ENCODE measurements at places on chromosomes 7 and 10.

GRCh38 chr10:8300925-8301324 lies 246.4 kb downstream of the GATA3 start:
- DNase-seq = no peak

DNA sequence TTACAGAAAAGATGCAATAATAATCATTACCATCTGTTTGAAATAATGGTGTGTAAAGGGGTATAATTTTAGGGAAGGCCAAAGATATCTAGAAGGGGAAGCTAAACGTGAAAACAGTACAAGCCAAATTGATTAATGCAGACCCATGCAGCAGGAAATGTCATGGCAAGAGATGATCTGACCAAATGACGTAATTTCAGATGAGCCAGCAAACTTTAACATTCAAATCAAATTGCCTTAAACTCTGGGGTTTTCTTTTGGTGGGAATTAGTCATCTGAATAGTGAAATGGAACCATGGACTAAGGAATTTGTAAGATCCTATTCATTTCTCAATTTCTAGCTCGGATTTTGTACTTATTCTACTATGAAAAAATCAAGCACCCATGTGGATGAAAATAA lies 21.4 kb upstream of the SCIN start:
- DNase-seq = no peak

GRCh38 chr10:24208661-24209431 lies at the start of gene KIAA1217:
Gene KIAA1217 (plus strand): TSS chr10:24209138. CDS start chr10:24209194, 56 bp downstream.
- DNase-seq = no peak

DNA sequence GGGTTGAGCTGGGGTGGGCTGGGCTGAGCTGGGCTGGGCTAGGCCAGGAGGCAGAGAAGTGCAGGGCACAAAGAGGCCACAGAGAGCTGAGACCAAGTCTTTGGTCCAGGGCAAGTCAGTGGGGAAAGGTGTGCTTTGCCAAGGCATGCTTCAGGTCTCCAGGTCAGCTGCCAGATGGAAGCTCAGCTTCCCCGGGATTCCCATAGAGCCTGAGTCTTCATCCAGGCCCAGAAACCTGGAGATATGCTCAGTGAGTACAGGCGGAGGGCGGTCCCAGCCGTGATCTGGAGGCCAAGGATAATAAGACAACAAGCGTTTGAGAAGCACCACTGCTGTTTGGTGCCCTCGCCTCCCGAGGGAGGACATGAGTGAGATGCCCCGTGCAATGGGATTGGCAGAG lies 4.7 kb upstream of the CALN1 start:
- no peak for DNase-seq

- no peak for DNase-seq
Observed at GRCh38 chr7:149716007-149716931, 57.1 kb downstream of the ZNF467 start.

DNA sequence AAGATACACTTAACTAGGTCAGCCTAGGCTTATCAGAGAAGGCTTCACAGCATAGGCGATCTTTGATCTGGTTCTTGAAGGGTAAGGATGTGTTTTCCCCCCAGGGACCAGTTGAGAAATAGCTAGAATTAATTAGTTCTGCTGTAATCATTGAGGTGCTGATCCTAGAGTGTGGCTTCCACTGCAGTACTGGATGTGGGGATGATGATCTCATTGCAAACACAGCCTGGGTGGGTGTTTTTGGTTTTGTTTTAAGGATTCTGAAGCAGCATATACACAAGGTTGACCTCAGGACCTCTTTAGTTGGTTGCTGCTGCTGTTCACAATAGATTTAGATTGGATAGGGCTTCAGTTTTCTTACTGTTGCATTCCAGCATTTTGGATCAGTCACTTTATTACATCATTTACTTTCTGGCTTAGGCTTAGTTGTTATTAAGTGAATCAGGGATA lies 159.7 kb downstream of the AUTS2 start:
- no peak for DNase-seq

GRCh38 chr7:105473163-105473562 lies 48.9 kb downstream of the PUS7 start:
- DNase-seq = no peak

DNA sequence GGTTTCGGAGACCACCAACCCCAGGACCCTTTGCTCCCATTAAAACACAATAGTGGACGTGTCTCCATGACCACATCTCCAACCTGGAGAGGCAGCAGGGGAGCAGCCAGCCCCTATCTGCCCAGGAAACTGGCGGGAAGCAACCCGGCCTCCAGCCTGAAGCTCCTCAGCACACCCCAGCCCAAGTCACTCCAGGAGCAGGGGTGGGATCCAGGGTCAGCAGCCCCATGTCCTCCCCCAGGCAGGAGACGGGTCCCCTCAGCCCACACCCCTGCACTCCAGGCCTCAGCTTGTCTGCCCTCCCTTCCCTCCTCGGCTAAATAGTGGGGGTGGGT lies 601 bp downstream of the ADAM8 start:
- no peak for DNase-seq

GRCh38 chr7:150959739-150960734 lies 18.1 kb downstream of the KCNH2 start:
- no peak for DNase-seq

GRCh38 chr7:128171342-128171918 lies 69.6 kb upstream of the LEP start:
- no peak for DNase-seq

DNA sequence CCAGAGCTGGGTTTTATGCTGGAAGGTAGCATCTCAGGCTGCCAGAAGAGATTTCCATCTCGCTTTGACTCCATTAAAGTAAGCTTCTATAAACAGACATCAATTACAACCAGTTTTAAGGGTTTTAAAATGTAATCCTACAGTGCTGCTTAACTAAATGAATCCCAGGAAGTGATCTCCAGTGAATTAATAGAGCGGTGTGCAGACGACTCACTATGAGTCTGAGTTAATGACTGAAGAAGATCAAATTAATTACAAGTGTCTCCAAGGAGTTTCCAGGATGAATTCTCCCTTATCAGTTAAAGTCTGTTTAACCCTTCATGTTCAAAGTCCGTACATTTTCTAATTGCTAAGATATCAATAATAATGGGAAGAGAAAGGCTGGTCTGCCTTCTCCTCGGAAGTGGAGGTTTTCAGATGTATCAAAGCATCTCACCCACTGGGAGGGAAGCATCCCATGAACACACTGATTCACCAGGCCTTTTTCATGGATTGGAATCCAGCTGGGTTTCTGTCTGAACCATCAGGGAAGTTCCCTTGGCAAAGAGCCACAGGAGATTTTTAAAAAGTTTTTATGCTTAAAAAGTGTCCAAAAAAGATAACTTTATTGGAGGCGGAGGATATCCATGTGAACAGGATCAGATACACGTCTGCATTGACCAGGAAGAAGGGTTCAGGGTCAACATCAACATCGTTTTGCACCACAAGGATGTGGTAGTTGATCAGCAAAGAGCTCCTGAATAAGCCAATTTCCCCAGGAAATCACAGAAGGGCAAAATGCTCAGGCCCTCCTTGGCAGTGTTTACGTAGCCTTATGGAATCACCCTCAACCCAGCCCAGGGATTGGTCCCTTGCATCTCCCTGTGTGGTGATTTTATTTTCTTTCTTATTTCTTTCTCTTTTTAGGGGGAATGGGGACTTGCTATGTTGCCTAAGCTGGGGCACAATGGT lies 288.2 kb downstream of the POU6F2 start:
- no peak for DNase-seq

All from stimulated activated CD8-positive, alpha-beta memory T cell treated with anti-CD3 and anti-CD28 coated beads, Interleukin-4, amount 100 ng/mL, for 4 hours (primary cell).